Left lung (tissue), 14 donors: ENCODE measurements at places on chromosomes 7 and 10.

GRCh38 chr7:116561697-116562483, 37.1 kb downstream of the CAV1 start:
- no peak for DNase-seq

DNA sequence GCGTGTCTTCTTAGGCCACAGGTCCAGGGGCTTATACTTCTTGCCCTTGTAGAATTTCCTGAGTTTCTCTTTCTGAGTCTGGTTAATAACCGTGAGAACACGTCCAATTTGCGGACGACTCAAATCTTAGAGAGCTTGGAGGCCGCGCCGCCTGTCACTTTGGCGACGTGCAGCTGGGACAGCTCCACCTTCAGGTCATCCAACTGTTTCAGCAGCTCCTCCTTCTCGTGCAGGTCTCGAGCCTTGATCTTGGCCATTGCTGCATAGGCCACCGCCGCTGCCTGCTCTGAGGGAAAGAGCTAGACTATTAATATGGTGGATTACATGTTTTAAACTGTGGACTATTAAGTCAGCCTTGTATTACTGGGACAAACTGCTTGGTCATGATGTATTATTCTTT, 26.9 kb downstream of the EVX1 start:
- no peak for DNase-seq

GRCh38 chr7:111312966-111313365, 222.0 kb downstream of the LRRN3 start:
- DNase-seq = no peak

GRCh38 chr10:25815236-25815635, 118.8 kb upstream of the MYO3A start:
- no peak for DNase-seq

- no peak for DNase-seq
These were observed 43.2 kb downstream of the CCNY start for GRCh38 chr10:35379226-35380137.

- no peak for DNase-seq
These were observed 1118.0 kb upstream of the C7orf33 start for GRCh38 chr7:147472556-147472955.

DNA sequence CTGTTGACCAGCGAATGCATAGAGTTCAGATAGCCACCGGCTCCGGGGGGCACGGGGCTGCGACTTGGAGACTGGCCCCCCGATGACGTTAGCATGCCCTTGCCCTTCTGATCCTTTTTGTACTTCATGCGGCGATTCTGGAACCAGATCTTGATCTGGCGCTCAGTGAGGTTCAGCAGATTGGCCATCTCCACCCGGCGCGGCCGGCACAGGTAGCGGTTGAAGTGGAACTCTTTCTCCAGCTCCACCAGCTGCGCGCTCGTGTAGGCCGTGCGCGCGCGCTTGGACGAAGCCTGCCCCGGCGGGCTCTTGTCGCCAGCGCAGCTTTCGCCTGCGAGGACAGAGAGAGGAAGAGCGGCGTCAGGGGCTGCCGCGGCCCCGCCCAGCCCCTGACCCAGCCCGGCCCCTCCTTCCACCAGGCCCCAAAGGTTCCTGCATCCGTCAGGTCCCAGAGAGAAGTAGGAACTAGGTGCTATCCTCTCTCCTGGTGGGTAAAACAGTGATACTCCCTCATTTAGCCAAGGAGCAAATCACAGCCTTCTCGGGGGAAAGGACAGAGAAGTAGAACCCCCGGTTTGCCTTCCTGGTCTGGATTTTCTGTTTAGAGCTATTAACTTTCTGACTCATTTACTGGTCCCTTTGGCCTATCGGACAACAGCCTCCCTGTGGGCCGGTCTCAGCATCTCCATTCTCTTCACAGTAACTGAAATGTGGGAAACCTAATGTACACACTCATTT, 6.1 kb upstream of the HOXA2 start:
- no peak for DNase-seq

- no peak for DNase-seq
These were observed 148.6 kb upstream of the ZNF804B start for GRCh38 chr7:88610942-88611341.

DNA sequence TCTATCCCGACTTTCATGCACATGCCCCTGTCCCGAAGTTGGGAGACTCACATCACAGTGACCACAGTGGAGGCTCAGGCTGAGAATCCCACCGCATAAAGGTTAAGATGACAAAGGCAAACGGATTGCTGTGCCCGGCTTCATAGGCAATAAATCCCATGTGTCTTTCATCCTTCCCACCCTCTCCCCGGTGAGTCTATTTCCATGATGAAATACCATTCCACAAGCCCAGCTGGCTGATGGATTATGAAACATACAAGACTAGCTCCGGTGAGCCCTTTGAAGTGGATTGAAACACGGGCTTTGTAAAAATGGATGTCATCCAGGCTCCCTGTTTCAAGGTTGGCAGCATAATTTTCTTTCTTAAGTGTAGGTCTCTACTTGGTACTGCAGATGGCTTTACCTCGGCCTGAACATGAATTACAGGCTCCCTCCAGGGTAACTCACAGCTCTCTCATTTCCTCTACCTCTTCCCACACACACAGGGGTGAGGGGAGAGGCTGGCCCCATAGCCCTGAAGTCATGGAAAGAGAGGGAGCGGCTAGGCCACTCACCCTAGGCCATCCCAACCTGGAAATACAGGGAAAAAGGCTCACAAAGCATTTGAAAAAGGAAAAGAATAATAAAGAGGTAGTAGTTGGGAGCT, 92.0 kb upstream of the CALN1 start:
- DNase-seq = no peak

GRCh38 chr10:107166403-107166802, 1.9 kb upstream of the SORCS1 start:
- no peak for DNase-seq

DNA sequence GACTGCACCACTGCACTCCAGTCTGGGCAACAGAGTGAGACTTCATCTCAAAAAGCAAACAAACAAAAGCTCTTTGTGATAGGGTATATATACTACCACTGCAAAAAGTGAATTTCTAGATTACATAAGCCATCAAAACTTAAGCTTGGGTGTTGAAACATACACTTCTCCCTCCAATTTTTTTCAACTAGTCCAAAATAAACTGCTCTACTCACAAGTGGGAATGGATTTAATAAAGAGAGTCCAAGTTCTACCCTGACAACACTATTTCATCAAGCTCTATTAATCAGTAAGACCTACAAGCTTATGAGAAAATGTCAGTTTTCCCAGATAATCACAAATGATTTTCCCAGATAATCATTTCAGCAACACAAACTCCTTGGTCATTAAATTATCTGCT, 82.7 kb downstream of the NT5C2 start:
- DNase-seq = no peak

DNA sequence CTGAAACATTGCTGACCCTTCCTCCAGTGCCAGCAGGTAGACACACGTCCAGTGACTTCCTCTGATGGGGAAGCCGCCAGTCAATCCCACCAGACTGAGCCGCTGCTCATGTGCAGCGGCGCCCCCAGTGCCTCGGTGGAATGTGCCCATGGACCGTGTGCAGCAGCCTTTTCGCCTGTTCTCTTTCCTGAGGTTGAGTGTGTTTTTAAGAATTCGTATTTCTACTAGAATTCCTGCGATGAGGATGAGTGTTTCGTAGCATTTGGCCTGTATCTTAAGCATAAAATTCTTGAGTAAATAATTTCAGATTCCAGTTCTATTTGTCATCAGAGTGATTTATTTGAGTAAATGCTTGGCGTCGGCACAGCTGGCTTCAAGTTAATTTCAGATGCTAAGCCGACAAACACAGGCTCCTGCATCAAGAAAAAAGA, 35.4 kb downstream of the BNIP3 start:
- DNase-seq = no peak

GRCh38 chr10:110834629-110835301, 37.0 kb upstream of the PDCD4 start:
- DNase-seq = peak; percentile 57

- DNase-seq = no peak
These were observed 15.8 kb downstream of the FZD9 start for GRCh38 chr7:73449422-73449821.

DNA sequence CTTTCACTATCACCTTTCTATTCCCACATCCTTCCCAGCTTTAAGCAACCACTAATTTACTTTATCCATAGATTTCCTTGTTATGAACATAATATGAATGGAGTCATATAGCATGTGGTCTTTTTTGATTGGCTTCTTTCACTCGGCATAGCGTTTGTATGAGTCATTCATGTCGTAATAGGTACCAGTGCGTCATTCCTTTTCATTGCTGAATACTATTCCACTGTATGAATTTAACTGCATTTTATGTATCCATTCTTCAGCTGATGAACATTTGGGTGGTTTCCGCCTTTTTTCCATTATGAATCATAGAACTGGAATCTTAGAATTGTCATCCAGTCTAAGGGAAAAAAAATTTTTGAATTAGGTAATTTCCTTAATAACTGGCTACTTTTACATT, 411.3 kb upstream of the AUTS2 start:
- DNase-seq = no peak

DNA sequence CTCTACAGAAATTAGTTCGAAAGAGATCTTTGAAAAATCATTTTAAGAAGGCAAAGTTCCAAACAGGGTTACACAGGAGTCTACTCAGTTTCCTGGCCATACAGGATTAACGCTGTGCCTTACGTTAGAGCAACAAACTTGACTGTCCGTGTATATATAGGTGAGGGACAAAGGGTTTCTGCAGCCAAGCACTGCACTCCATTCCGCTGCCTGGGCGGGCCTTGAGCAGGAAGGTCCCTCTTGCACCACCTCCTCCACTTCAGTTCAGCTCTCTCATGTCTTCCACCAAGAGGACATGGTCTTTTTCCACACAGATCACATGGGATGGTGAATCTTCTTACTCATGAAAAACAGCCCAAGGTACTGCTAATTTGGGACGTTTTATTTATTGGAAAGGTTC, 43.2 kb downstream of the MCMBP start:
- no peak for DNase-seq

DNA sequence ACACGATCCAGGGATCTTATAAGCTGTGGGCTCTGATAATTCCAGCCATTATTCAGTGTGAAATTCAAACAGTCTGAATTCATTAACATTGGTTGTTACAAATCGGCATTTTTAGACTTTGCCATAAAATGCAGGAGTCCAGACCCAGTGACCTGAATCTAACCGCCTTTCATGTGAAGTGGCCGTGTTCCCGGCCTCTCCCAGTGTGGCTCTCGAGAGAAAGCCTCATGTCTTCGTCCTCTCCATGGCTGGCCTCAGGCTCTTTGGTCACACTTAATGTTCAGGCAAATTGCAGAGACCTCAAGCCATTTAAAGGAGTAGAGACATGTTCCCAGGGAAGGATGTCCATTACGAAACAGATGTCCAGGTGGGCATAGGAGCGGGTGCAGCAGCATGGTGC, 59.3 kb downstream of the CTBP2 start:
- no peak for DNase-seq

- DNase-seq = no peak
These were observed 22.9 kb upstream of the NANOS1 start for GRCh38 chr10:119006451-119007210.

DNA sequence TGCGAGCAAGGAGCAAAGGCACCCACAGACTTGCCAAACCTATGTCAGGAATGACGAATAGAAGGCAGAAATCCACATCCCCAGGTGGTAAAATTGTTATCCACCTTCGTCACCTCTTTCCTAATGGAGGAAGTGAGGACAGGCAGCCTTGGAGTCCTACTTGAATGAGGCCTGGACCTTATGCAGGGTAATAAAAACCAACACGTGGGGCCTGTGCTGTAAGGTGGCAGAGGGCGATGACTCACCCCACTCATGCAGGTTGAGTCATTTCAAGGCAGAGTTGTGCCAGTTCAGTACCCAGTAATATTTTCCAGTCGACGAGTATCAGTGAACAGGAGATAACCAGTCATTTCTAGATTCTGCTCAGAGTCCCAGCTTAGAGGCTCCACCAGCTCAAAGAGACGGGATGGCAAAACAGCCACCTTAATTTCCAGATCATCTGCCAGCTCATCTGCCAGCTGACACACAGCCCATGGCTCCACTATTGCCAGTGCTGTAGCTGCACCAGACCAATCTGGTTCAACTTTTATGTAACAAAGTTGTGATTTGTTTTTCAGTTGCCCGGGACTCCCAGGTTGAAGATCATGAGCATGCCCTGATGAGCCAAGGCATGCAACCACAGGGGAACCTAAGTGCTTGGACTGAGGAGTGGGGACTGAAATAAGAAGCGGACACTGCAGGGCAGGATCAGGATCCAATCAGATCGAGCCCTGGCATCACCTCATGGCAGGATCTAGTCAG, 176.2 kb upstream of the ITGB1 start:
- DNase-seq = no peak

DNA sequence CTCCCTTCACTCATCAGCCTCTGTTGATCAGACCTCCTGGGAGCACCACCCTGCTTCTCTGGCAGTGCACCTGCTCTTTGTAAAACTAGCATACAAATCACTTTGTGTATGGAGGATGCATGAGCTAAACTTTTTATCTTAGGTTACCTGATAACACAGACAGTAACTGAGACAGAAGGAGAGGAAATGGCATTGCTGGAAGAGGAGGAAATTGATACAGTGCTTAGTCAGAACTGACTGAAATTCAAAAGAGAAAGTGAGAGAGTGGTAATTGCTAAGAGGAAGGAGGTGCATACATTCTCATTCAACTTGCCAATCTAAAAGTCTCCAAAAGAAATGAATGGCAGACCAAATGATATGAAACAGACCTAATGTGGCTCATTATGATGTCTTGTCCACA, 1120.7 kb downstream of the GATA3 start:
- no peak for DNase-seq

DNA sequence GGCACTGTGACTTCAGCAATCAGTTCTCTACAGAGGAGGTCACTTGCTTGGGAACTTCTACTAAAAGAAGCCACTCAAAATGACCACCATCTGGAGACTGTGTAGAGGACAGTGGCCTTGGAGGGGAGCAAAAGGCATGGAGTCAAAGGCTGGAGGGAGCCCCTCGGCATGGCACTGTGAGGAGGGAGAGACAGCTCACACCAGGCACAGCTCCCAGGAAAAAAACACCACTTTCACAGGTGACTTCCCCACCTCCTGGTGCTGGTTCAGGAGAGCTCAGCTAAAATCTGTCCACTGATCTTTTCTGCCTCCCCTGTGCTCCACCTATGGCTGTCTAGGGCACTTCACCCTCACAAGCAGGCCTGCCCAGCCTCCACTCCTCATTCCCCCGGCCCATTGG, 649.4 kb upstream of the MGMT start:
- DNase-seq = no peak

DNA sequence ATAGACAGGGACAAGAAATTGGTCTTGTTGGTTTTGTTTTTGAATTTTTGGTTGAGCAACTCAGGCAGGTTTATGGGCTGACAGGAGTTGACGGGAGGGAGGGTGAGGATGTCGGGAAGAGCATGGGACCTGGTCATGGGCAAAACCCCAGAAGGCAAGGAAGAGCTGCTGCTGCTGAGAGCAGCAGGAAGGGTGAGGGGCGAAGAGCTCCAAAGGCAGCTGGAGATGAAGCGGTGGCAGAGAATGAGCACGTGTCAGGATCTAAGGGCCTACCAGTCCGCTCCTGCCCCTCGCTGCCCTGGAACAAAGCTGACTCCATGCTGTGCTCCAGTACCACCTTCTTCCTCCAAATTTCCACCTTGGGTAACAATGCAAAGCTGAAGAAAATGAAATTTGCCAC, 84.3 kb downstream of the ARHGAP22 start:
- DNase-seq = no peak

- no peak for DNase-seq
These were observed 126.6 kb downstream of the SORBS1 start for GRCh38 chr10:95434583-95434982.
